ENCODE measurements at places on chromosomes 12 and 14. TPM values are rescaled to one million over a fixed set of nuclear protein-coding genes. Genes with fewer than 3 reads are reported as not detected.

DNA sequence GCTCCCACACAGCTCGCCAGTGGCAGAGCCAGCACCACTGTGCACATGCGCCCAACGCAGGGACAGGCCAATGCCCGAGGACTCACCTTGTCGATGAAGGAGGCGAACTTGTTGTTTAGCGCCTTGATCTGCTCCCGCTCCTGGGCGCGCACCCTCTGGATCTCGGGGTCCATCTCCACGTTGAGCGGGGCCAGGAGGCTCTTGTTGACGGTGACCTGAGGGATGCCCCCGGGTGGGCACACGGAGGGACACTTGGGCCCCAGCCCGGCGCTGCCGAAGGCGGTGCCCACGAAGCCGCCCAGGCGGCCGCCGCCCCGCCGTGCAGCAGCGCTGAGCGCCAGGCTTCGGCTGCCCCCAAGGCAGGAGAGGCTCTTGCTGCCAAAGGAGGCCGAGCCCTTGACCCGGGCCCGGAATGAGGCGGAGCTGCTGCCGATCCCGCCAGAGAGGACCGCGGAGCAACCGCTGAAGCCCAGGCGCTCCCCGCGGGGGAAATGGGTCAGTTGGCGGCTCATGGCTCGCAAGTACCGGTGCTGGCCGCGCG, at the start of gene KRT72:
TSS of gene KRT72 (minus strand) at position 523 of the 541 bp plus-strand sequence. CDS start at position 512, 11 bp downstream.
- no peak for DNase-seq

Gene C3AR1
- 9.5 TPM for total RNA-seq

GRCh38 chr12:16949871-16950667, 344.1 kb upstream of the LMO3 start:
- no peak for DNase-seq

GRCh38 chr12:131533139-131533538, 177.8 kb upstream of the SFSWAP start:
- no peak for DNase-seq

DNA sequence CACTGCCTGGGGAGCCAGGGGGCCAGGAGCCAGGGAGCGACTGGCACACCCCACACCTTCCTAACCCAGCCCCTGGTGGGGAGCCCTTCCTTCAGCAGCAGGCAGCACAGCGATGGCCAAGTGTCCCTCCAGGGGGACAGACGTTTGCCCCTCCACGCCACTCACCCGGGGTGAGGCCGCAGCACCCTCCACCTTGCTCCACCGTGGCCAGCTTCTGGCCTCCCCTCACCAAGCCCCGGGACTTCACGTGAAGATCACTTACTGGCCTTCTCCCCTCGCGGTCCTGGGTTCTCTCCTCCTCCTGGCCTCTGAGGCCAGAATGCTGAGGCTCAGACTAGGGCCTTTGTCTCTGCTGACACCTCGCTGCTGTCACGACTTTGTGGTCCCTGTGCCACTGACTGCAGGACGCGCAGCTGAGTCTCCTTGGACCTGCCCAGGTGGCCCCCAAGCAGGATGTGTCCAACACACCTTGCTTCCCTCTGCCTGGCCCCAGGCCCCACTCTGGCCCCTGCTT, 3.5 kb upstream of the ASPG start:
- no peak for DNase-seq

DNA sequence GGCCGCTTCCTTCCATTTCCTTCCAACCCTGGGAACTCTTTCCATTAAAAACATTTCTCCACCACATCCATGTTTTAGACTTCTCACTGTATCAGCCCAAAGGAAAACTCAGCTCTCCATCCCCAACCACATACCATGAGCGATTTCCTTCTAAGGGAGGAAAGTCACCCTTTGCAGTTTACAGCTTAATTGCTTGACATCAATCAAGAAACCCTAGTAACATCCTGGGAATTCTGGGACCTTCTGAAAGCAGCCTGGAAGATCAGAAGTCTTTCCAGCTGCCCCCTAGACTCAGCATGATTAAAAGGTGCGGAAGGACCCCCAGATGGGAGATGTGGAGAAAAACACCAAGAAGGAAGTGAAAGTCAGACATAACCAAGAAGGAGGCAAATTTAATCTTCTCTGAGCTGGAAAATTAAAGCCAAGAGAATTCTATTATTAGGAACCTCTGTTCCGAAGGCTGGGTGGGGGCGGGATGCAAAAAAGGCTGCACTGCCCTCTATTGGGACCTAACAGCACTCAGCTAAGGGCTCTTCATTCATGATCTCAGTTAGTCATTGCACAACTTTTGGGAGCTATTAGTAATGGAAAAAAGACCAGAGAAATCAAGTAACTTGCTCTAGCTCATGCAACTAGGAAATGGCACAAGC, 73.3 kb upstream of the PLXNC1 start:
- DNase-seq = no peak

GRCh38 chr12:57160741-57161140, 13.3 kb upstream of the LRP1-AS start:
- DNase-seq = no peak

DNA sequence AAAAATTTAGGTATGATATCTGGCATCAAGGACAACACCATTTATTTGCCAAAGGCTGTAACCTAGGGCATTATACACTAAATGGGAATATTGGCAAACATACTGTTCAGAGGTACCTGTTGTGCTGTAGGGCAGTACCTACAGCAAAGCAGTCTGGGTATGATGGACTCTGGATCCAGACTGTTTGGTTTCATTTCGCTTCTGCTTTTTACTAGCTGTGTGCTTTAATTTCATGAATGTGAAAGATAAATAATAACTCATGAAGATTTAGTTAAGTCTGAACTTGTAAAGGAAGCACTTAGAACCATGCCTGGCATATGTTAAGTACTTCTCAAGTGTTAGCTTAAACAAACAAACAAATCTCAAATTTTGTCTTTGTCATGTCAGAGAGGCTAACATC, 17.7 kb upstream of the SLC38A2 start:
- no peak for DNase-seq

- DNase-seq = no peak
Measured at GRCh38 chr12:2583642-2584401, 210.9 kb upstream of the FKBP4 start.

GRCh38 chr12:27772328-27773049, 7.5 kb upstream of the KLHL42 start:
- DNase-seq = no peak

DNA sequence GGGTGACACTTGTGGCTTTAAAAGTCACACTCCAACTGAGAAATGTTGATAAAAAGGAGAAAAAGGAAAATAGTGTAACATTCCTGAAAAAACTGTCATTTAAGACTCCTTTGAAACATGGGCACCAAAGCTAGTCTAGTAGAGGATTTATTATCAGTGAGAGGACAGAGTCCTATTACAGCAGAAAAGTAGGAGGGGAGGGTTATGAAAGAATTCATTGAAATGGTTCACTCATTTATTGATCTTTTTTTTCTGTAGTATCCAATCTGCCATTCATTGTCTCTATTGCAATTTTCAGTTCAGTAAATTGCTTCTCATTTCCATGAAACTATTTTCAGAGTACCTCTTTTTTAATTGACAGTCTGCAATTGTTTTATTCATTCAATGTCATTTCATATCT, 25.4 kb downstream of the PPM1A start:
- DNase-seq = no peak

- no peak for DNase-seq
Measured at GRCh38 chr12:11650286-11651281, 1.1 kb downstream of the ETV6 start.

DNA sequence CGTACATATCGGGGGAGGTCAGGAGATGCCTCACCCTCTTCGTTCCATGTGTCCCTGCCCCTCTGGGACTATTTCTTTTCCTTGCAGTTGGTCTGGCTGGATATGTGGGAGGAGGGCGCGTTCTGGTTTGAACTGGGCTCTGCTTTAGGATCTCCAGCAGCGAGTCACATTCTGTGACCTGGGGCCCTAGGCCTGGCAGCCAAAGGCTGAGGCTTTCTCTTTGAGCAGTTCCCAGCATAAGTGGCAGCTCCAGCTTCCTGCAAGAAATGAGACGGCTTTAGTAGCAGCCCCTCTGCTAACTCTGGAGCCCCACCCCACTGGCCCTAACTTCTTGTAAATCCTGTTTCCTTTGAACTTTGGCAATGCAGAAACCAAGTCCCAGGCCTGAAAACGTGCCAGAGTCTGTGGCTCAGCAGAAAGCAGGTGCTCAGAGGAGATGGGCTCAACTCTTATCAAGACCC, 274.8 kb downstream of the DPF3 start:
- no peak for DNase-seq

DNA sequence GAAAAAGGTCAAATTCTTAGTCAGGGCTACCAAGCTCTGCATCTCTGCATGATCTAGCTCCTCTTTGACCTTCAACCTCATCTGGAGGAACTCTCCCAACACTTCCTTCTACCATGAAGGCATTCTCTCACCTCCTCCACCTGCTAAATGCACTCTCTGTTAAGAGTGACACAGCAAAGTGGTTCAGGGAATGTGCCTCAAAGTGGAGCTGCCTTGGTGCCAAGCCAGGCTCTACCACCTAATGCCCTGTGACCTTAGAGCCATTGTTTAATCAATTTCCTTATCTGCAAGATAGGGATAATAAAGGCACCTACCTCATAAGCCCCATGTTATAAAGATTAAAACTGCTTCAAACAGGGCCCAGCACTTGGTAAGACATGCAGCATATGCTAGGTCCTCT, 236.7 kb downstream of the ANO2 start:
- no peak for DNase-seq

Gene OTOGL
- total RNA-seq = 0.57 TPM

Gene CLEC2D
- 4.9 TPM for total RNA-seq

DNA sequence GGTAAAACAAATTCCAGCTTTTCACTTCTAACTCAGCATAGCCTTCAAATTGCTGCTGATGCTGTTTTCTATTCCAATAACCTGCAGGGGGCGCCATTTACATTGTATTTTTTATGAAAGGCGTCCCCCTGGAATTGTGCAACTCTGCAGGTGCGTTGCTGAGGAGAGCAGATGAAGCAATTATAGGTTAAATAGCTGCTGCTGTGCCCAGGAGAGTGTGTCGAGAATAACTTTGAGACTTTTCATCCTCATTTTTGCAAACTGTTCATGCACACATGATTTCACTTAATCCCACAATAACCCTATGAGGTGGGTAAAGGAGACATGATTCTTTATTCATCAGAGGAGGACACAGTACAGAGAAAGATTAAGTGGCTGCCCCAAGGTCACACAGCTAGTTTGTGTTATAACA, 75.7 kb downstream of the MYRFL start:
- peak; percentile 6 for DNase-seq

- no peak for DNase-seq
Measured at GRCh38 chr12:77973579-77973978, 142.9 kb downstream of the NAV3 start.

- DNase-seq = no peak
Measured at GRCh38 chr12:92466391-92467305, 236.1 kb upstream of the PLEKHG7 start.

GRCh38 chr12:132723015-132723763, 12.5 kb downstream of the PGAM5 start:
- DNase-seq = no peak

Gene RASSF9
- total RNA-seq = 2.5 TPM

- no peak for DNase-seq
Measured at GRCh38 chr14:92800525-92800924, 6.4 kb downstream of the GOLGA5 start.

DNA sequence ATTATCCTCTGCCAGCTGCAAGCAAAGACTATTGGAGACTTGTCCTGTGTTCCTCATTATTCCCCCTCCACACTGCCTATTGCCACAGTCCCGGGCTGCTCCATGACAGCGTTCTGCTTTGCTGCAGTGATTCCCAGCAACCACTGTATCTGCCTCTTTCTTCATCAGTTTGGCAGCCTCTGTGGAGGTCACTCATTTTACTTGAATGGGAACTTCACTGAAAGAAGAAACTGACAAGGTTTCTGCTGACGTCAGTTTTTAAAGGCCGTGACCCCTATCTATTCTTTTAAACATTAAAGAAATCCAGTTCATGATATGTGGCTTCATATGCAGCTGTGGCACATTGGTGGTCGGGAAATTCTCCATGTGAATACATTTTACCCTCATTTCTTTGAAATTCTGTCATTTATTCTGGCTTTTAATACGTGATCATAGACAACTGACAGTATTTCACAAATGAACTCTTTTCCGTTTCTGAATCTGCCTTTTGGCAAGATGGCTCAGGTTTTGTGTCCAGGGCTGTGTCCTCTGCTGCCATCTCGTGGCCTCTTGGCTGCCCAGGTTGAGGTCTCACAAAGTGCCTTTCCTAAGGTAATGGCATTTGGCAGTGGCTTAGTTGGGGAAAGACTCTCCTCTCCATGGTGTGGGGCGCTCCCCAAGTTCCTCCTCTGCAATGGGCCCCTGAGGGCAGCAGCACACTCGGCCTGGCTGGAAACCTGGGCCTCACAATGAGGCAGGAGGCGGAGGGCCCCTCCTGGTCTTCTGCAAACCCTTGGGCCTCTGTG, 5.8 kb downstream of the TMEM253 start:
- DNase-seq = no peak

Gene ACOT2
- total RNA-seq = 4.0 TPM

DNA sequence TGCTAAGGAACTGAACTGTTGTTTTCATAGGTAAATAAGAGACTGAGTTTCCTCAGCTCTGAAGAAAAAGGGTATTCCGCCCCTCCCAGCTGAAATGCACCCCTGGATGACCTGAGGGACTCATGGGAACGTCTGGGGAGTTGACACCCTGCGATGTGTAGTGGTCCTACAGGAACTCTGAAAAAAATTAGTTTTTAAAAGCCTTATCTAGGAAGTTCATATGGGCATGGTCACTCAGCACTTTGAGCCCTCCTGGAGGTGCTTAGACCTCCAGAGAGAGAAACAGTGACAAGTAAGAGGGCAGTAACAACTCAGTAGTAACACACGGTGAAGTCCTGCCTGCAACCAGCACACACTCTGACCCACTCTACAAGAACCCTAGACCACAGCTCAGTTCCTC, 91.2 kb upstream of the CNOT2 start:
- no peak for DNase-seq

- no peak for DNase-seq
Measured at GRCh38 chr14:90560991-90561390, 164.2 kb downstream of the CALM1 start.

Gene B4GALNT3
- total RNA-seq = 26.4 TPM

DNA sequence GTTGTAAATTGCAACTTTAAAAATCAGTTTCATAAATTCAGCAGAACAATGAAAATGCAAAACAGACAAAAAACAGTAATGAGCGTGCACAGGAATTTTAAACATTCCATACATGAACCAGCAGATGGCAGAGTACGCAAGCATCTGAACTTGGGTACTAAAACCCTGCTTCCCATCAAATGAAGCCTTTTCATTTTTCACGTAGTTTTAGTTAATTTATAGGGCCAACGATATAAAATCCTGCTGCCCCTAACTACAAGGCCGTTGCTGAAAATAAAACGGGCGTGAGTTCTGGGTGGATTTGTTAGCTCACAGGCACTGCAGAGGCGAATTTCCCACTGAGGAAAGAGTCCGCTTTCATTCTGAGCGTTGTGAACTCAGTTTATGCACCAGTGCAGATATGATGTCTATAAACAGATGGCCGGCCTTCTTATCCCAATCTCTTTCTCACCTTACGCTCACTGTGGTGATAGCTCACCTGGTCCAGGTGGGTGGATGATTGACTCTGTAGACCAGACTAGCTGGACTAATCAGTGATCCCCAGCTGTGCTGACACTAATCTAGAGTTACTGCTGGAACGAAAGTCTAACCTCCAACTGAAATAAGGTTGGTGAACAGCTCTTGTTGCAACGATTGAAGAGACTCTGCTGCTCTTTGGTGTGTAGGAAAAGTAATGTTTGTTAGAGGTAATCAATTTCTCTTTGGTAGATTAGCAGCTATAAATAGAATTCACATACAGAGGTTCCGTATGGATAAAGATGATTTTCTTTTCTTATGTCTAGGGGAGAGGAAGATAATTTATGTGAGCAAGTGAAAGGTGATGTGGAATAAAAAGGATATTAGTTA, 89.2 kb downstream of the PDZRN4 start:
- no peak for DNase-seq

Gene LTBP2
- 41.6 TPM for total RNA-seq

- no peak for DNase-seq
Measured at GRCh38 chr12:27927347-27927746, 45.2 kb downstream of the PTHLH start.
